ENCODE measurements at places on chromosomes 4 and X.

DNA sequence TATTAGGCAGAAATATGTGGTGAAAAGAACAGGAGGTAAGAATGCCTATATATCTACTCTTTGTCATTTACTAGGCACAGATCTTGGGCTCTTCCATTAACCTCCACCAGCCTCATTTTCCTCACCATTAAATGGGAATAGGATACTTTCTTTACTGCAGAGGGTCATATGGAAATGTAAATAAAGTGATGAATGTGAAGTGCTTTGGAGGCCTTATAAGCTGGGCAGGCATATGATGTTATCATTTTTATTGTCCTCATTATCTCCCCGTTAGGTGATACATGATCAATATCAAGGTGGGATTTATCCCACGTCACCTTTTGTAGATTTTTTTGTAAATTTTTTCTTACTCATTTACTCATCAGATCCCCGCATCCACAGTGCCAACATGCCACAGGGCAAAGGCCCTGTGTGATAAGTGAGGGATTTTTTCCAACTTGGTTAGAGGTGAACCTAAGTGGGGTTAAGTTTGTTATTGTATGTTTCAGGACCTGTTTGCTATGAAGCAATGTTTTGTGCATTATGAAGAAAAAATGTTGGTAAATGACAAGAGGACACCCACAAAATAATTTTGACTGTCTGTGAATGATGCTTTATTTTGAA lies 107.8 kb downstream of the SLC4A4 start:
- H3K27me3 ChIP-seq, result no peaks in the 10 kb centered on the region
- H3K36me3 ChIP-seq, result no peaks in the 10 kb centered on the region
- peaks cover 13% of the 10 kb centered on the region for H3K4me1 ChIP-seq
- DNase-seq, result no peak

- peaks cover 3% of the 10 kb centered on the region for H3K27me3 ChIP-seq
- H3K36me3 ChIP-seq, result no peaks in the 10 kb centered on the region
- no peak overlapping the region for H3K4me3 ChIP-seq
- no peak overlapping the region for H3K27ac ChIP-seq
- no peak for DNase-seq
Measured at GRCh38 chr4:73727685-73728084, 12.7 kb upstream of the CXCL8 start.

DNA sequence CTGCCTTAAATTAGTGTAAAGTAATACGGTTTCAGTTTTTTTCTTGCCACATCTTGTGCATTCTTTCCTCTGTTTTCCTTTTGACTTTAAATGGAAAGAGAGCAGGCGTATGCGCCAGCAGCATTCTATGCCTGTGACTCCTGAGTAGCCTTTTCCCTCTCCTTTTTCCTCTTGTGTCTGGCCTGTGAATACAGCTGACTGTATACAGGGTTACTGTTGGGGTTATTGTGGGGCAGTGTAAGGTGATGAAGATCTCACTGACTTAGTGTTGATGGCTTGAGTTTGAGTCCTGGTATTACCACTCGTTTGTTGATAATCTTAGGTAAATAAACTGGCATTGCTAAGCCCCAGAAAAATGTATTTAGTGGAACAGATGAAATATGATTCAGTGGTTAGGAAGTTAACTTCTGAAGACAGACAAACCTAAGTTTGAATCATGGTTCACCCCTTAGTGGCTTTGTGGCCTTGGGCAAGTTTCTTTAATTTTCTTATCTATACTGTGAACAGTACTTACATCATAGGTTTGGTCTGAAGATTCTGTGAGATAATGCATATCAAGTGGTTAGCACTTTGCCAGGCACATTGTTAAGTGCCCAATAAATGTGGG lies 105.1 kb downstream of the FNIP2 start:
- no peak overlapping the region for H3K27ac ChIP-seq
- peaks cover 62% of the 10 kb centered on the region for H3K4me1 ChIP-seq
- H3K27me3 ChIP-seq, result no peaks in the 10 kb centered on the region
- H3K4me3 ChIP-seq, result no peak overlapping the region
- H3K36me3 ChIP-seq, result peaks cover 34% of the 10 kb centered on the region

- no peak overlapping the region for H3K4me3 ChIP-seq
- H3K36me3 ChIP-seq, result no peaks in the 10 kb centered on the region
- H3K4me1 ChIP-seq, result peaks cover 12% of the 10 kb centered on the region
- no peak for DNase-seq
Measured at GRCh38 chrX:111322231-111322855, 52.1 kb upstream of the CAPN6 start.

DNA sequence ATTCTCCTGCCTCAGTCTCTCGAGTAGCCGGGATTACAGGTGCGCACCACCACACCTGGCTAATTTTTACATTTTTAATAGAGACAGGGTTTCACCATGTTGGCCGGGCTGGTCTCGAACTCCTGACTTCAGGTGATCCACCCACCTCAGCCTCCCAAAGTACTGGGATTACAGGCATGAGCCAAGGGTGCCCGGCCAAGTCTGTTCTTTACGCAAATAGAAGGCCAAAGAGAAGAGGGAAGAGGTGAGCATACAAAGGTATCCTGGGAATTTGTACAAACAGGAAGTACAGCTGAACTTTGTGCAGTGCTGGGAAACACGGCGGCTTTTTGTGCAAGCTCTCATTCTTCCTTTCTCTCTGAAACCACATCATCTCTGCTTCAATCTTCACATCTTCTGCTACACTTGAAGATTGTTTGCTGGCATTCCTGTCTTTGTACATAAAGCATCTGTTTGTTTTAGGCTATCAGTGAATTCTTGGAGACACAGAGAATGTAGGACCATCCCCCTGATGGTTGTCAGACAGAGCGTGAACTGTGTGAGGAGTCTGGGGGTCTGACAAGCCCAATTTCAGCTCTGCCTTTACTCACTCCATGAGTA lies 71.9 kb upstream of the PRSS48 start:
- DNase-seq, result no peak
- no peak overlapping the region for H3K4me3 ChIP-seq
- no peaks in the 10 kb centered on the region for H3K36me3 ChIP-seq
- H3K4me1 ChIP-seq, result peaks cover 12% of the 10 kb centered on the region

DNA sequence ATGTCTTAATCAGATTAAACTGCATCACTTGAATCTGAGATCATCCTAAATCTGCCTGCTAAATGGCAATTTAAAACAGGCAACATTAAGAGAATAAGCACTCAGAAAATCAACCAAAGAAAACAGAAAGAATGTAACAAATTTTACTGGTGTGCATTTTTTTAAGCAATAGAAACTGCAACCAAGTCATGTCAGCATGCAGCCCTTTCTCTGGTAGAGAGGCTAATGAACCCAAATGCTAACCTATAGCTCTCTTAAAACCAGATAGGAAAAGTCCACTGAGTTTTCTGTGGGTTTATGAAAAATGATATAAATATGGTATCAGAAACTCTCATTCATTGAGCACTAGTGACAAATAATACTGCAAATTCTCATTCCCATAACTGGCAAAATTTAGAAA lies 35.6 kb downstream of the COL25A1 start:
- H3K4me3 ChIP-seq, result no peak overlapping the region
- H3K4me1 ChIP-seq, result no peaks in the 10 kb centered on the region
- no peak for DNase-seq
- no peaks in the 10 kb centered on the region for H3K27me3 ChIP-seq

DNA sequence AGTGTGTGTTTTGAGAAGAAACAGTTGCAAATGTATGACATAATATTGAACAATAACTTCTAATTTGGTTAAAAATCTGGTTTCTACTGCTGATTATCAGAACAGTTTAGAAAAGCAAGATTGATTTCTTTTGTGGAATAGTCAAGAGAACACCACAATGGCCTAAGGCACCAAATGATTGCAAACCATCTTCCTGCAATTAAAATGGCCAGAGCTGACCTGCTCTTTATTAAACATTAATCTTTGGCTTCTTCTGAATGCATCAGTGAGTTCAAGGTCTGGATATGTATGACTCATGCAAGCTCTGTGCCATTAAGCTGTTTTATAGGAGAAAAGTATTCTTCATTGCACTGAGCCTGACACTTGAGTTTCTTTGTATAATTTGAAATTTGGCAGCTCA lies 107.8 kb upstream of the PDHA2 start:
- peaks cover 4% of the 10 kb centered on the region for H3K4me1 ChIP-seq
- H3K27ac ChIP-seq, result no peak overlapping the region
- H3K27me3 ChIP-seq, result no peaks in the 10 kb centered on the region
- no peak for DNase-seq
- no peak overlapping the region for H3K4me3 ChIP-seq

Measured in type B pancreatic cell (in vitro differentiated cells).